ENCODE measurements at places on chromosomes 6 and 20. TPM values are rescaled to one million over a fixed set of nuclear protein-coding genes. Genes with fewer than 3 reads are reported as not detected.

The MRAP2 gene
- 1.6 TPM for total RNA-seq

The C20orf204 gene
- 17.0 TPM for total RNA-seq

The F13A1 gene
- 24.3 TPM for total RNA-seq

The MAS1L gene
- not detected for total RNA-seq

The MDFI gene
- total RNA-seq = 6.2 TPM

The SLC22A2 gene
- total RNA-seq = not detected

The PBOV1 gene
- not detected for total RNA-seq

The TCP1 gene
- total RNA-seq = 168 TPM

The OLIG3 gene
- total RNA-seq = 0.05 TPM

The TEAD3 gene
- total RNA-seq = 1.1 TPM

The BIRC7 gene
- 0.09 TPM for total RNA-seq

The GRM1 gene
- total RNA-seq = under 0.01 TPM

The BCAS1 gene
- total RNA-seq = 0.38 TPM

The SLC22A1 gene
- 0.28 TPM for total RNA-seq
